ENCODE measurements at places on chromosomes 6 and 20.

DNA sequence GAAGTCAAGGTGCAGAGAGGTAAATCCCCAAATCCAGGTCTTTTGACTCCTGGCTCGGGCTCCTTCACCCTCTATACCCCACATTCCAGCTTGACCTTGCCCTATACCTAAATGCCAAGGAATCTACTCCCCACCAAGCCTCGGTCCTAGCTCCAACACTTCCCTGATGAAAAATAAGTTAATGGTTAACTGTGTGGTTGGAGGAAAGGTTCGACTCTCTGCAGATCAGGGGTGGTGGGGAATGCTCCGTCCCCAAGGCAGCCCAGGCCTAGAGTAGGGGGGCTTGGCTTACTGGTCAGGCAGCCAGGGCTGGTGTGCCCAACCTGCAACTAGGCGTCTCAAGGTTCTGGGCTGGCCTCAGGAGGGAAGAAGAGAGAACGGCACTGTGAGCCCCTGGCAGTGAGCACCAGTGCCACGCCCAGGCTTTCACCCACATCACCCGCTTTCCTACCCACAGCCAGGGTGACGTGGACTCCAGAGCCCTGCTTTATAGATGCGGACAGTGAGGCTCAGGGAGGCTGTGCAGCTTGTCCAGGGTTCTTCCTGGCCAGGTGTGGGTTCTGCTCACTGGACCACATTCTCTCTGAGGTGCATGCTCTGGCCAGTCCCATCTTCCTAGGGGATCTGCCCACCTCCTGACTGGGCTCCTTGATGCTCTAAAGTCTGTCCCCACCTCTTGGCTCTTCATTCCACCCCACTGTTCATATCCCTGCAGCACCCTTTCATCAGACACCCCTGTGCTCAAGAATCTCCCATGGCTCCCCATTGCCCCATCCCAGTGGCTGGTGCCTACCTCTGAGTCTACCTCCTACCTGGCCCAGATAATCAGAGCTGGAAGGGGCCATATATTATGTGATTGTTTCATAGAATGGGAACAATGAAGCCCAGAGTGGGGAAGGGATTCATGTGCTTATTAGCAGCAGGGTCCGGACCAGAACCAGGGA, 8.2 kb downstream of the SPDEF start:
- no peak for DNase-seq

- no peak for DNase-seq
Measured at GRCh38 chr20:61251529-61252393, at the start of gene CDH4. Gene CDH4 (plus strand): TSS chr20:61252261.

DNA sequence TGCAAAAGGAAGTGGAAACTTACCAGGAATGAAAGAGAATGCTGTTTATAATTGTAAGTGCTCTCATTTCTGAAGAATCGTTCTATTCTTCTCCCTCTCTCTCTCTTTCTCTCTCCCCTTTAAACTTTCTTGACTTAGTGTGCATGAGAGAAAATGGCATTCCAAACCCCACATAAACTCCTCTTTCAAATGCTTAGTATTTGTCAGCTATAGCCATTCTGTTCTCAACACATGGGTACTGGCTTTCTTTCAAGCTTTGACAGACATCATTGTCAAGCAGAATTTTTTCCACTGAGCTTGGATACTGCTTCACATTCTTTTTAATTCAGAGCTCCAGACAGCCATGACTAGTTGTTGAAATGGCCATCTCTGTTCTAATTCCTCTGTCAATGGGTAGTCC, 51.1 kb upstream of the PREP start:
- DNase-seq, result no peak

- no peak for DNase-seq
Measured at GRCh38 chr6:14693301-14694192, 552.3 kb upstream of the JARID2 start.

- peak; percentile 45 for DNase-seq
Measured at GRCh38 chr20:62357187-62357667, 9.9 kb downstream of the LAMA5 start.

DNA sequence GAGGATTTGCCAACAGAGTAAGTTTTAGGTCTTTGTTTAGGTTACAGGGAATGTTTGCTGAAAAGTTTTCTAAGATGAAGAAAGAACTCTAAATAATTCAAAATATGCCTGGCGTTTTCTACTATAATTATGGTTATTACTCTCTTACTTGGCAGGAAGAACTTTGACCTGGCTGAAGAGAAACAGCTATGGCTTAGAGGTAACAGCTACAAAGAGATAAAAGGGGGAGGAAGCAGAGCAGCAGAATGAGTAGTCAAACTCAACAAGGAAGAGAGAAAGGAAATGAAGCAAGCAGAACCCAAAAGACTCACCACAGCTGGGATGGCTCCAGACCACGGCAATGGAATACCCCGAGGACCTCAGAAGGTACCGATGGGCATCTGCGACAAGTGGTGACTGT, 95.6 kb downstream of the KIF16B start:
- no peak for DNase-seq

DNA sequence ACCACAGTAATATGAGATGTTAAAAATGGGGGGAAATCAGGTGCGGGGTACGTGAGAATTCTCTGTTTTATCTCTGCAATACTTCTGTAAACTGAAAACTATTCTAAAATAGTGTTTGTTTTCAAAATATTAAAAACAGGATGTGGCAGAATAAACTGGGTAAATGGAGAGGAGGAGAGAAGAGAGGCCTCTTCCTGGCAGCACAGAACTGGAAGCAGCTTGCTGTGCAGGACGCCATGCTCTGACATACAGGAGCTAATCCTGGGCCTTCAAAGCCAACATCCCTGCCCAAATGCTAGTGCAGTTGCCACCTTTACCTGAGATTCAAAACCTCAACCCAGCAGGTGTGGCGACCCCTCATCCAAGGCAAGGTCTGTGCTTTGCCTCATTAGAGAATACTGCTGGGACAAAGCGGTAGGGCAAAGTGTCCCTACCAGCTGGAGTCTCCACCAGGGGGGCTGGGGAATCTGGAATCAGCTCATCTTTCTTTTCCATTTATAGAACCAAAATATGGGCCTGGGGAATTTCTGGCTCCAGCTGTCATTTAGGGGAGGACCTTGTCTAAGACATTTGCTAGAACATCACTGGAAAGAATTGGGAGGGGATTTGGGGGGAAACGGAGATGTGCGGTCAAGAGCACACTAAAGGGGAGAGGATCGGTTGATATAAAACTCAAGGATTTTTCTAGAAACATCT, 67.3 kb downstream of the SCML4 start:
- no peak for DNase-seq

- DNase-seq, result peak; percentile 87
Measured at GRCh38 chr6:75204959-75205775, 686 bp downstream of the COL12A1 start.

- DNase-seq, result no peak
Measured at GRCh38 chr20:21632735-21633053, 72.8 kb upstream of the PAX1 start.

DNA sequence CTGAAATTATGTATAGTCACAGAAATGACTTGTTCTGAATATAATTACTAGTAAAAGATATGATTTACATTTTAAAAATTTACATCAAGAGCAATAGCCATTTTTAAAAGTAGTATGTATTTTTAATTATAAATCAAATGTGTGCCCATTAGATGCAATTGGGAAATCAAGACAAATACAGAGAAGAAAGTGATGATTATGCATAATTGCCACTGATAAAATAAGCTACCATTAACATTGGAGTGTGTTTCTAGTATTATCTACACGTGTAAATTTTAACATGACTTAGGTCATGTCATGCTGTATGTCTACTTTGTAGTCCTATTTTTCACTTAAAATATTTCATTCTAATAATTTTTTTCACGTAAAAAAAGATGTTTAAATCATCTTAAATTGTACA, 22.8 kb upstream of the MEI4 start:
- DNase-seq, result no peak

- DNase-seq, result peak; percentile 77
Measured at GRCh38 chr6:1481286-1481685, 91.9 kb downstream of the FOXF2 start.

DNA sequence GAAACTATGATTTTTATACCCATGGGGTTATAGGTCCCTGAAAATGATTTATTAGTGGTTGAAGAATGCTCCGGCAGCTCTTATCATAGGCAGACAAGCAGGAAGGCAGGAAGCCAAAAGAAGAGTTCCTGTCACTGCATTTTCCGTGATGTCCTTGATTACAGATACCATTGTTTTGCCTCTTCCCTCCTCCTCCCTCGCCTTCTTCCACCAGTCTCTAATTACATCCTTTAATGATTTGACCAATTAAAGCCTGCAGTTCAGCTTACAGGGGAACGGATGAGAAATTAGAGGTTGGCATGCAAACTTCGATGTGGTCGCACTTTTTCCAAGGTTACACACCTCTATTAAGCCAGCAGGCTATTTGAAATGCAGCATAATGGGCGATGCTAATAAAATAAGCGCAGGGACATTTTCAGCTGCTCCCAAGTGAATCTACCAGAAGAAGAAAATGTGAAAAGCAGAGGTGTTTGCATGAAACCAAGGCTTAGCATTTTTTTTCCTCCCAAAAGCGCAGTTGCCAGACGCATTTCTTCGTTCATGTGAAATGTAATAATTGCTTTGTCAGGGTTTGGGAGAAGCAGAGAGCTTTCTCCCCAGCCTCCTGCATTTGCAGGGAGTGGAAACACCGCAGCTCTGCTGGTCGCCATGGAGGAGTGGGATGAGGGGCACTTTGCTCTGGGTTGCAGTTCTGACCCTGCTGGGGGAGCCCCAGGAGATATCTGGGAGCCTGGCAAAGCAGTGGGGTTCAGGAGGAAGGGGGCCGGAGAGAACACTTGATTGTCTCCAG, 6.0 kb downstream of the NOX3 start:
- DNase-seq, result no peak

- DNase-seq, result peak; percentile 78
Measured at GRCh38 chr6:11263291-11263775, 30.9 kb upstream of the NEDD9 start.

DNA sequence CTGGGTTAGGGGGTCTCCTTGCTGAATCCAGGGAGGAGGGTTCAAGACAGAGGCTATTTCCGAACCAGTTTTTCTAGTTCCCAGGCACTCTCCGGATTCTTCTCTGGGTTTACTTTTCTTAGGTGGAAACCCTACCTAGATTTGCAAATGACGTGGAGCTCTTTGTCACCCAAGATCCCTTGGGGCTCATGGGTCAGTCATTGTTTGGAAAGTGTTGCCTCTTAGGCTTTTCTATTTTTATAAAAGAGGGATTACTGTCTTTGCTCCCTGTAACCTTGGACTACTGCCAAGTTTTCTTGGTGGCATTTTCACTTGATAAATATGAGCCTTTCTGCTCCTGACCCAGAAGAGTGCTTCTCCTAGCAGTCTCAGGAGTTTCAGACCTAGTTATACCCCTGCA, 33.6 kb downstream of the FAM209B start:
- no peak for DNase-seq

GRCh38 chr20:58457083-58457695, 58.0 kb downstream of the APCDD1L start:
- peak; percentile 95 for DNase-seq

DNA sequence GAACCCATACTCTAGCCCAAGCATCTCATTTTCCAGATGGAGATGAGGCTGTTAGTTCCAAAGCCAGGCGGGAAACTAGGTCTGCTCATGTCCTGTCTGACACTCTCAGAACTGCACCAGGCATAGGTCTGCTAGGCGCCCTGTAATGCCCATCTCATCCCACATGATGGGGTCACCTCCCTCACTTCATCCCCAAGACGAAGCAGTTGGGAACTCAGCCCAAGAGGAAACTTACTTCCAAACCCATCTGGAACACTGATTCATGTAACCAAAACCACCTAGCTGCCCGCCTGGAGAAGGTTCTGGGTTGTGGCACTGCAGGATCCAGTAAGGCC, 119.4 kb upstream of the PRND start:
- DNase-seq, result no peak

DNA sequence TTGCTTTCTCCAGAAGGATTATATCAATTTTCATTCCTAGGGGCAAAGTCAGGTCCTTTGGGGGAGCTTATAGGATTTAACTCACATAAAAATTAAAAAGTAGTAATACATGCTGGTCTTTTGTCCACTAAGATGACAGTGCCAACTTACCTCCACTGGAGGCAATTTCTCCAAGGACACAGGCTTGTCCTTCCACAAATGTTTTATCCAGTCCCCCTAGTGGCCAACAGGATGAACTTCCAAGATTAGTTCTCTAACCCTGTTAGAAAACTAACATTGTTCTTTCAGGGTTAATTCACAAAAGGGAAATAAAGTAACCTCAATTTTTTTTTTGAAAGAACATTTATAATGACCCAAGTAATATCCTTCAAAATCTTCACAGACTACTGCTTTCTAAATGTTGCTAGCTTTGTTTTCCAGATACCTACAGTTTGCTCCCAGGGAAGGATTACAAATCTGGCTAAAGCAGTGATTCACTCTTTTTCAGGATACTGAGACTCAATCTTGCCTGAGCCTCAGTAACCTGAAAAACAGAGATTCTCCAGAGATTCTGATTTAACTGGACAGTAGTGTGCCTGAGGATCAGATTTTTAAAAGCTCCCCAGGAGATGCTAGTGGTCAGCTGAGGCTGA, 31.7 kb upstream of the UBR2 start:
- DNase-seq, result peak; percentile 72

- DNase-seq, result peak; percentile 53
Measured at GRCh38 chr20:32521780-32522525, 63.2 kb downstream of the NOL4L start.

- DNase-seq, result no peak
Measured at GRCh38 chr6:81818901-81819361, 66.5 kb upstream of the TENT5A start.

GRCh38 chr6:95087394-95088097, 489.8 kb upstream of the MANEA start:
- DNase-seq, result peak; percentile 94

DNA sequence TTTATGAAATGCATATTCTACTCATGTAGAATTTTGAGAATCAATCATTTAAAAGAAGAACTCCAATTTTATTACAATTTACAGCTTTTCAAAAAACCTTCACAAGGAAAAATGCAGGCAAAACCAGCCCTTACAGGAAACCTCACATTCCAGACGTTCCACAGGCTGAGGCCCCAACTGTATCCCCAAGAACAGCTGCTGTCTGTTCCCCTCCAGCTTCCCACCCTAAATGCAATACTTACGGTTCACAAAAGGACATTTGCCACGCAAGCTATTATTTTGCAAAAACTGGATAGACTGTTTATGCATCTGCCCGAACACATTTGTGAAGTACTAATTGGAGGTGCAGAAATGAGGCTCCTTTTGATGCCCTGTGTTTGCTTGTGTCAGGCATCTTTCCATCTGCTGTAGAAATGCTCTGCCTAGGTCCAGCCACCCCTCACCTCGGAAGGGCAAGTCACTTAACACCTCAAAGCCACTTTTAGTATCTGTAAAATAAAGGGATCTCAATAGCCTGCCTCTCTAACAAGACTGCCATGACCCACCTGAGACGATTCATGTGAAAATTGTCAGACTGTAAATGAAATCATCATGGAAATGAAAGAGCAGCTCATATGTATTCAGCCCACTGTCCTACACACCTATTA, 26.5 kb downstream of the PDE10A start:
- DNase-seq, result peak; percentile 35

DNA sequence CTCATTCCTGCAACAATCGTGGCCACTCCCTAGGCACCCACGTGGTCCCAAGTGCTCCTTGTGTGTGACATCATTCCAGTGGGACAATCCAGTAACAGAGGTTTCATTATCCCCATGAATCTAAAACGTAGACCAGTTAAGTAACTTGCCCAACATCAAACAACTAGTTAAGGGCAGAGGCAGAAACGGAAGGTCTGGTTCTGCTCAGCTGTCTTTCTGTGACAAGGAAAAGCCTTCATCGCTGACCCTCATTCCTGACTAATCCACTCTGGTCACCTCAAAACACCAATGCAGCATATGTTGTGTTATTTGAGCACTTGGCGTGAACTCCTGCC, 261.4 kb upstream of the JARID2 start:
- peak; percentile 9 for DNase-seq
